ENCODE measurements at places on chromosomes 2 and 18.
A peak's percentile ranks its signal among the peaks of the same experiment; 100 is the strongest.

DNA sequence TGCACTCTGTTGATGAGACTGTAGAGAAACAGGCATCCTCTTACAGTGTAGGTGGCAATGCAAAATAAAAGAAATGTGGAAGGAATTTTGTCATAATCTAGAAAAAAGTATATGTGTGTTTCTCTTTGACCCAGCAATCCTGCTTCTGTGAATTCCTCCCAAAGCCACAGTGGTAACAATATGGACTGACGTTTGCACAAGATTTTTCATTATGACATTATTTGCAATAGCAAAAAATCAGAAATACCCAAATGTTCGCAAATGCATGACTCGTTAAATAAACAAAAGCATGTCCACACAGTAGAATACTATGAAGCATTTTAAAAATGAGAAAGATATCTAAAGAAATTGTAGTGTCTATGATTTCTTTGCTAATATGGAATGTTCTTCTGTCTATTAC is 255.2 kb upstream of the NRP2 start:
- no peak for DNase-seq

DNA sequence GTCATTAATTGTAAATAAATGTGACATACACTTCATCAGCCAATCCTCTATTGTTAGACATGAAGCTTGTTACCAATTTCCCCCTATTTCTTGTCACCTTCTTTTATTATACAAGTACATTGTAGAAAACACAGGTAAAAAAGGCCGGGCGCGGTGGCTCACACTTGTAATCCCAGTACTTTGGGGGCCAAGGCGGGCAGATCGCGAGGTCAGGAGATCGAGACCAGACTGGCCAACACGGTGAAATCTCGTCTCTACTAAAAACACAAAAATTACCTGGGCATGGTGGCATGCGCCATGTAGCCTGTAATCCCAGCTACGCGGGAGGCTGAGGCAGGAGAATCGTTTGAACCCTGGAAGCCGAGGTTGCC is 42.7 kb upstream of the UBE2F start:
- no peak for DNase-seq

- no peak for DNase-seq
These were observed 13.9 kb downstream of the CROCC2 start for GRCh38 chr2:240919786-240920782.

DNA sequence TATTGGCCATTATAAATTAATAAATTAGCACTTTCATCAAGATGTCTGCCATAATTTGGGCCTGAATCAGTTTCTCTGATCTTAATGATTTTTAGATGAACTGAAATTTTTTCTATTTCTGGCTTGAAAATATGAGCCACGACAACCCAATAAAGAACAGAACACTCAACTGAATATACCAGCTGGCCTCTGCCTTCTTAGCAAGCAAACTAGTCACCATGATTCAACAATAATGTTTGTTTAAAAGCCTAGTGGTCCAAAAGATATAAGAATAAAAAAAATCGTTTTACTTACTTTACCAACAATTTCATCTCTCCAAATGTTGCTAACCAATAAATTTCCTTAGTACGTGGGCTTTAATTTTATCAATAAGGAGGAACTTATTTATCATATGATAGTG is 66.7 kb upstream of the TTN start:
- DNase-seq = no peak

GRCh38 chr18:76443519-76444445 is 51.3 kb downstream of the ZNF516 start:
- DNase-seq = no peak

DNA sequence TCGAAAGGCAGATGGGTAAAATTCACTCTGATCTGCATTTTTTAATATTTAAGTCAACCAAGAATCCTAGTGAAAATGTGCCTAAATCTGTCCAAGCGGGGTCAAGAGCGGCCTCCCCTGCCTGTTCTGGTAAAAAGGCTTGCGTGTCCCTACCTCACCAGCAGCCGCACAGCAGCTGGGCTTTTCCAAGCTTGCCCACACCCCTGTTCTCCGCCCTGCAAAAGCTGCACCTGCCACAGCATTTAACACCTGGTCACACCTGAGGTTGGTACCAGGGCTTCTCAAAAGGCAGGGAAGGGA is 25.8 kb upstream of the TMEM182 start:
- no peak for DNase-seq

GRCh38 chr2:42233976-42234441 is 64.9 kb downstream of the EML4 start:
- DNase-seq = no peak

DNA sequence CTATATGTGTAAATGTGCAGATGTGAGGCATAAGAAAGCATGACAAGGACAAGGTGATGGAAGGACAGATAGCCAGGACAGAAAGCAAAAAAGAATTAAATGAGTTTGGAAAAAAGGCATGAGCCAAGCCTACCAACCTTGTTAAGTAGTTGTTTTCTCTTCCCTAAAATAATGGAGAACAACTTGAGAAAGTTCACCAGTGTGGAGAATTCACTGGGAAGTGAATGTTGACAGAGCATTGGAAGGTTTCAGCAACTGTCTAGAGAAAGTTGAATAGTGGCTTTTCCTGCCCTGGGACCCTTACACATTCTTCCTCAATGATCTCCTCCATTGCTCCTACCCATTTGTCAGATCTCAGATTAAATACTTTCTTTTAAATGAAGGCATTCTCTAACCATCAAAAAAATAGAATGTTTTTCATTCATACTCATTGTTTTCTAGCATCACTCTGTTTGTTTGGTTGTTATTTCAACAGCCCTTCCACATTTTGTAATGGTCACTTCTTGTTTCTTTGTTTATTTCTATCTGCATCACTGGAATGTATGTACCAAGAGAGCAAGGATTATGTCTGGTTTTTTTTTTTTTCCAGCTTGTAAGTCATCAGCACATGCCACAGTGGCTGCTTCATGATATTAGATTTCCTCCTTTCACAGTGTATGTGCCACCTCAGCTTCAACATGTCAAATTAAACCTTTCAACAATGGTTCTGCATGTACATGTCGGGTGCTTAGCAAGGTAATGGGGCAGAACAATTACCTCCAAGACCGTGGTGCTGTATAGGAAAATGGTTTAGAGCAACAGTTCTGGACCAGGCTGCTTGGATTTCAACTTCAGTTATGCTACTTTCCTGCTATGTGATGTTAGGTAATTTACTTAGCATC is 586.0 kb upstream of the VRK2 start:
- DNase-seq = no peak

DNA sequence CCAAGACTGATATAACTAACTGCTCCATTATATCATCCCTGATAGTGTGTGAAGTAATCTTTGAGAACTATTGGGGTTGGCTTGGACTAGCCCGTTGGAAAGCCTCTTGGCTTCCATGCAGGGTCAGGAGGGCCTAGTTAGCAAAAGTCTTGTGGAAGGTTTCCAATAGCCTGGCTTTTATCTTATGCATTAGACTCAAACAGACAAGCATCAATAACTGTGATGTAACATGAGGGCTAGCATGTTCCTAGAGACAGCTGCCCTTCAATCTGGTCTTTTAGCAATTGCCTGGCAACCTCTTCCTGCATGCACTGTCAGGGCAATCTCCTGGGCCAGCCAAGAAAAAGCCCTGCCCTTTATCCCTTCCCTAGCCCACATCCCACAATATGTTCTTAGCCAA is 18.2 kb downstream of the SLC8A1 start:
- DNase-seq = no peak

GRCh38 chr2:134461511-134461910 is 207.6 kb downstream of the MGAT5 start:
- DNase-seq = no peak

GRCh38 chr2:152431370-152432098 is 96.6 kb downstream of the FMNL2 start:
- DNase-seq = no peak

DNA sequence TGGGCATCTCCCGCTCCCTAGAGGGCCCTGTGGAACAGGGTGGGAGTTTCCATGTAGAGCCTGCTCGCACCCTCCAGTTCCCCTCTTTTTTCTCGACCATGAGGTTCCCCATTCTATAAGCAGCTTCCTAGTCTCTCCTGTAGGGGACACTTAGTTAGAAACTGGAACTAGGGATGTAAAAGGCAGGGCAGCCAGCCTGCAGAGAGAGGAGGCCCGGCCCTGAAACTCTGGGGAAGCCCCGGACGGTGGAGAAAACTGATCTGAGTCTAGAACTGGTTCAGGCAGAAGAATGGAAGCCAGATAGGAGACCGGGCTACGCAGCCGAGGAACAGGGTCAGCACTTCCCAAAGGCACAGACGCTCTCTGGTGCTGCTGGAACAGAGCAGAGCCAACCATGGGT is 51.6 kb upstream of the ATG16L1 start:
- DNase-seq = no peak

- no peak for DNase-seq
These were observed 64.2 kb upstream of the THOC1 start for GRCh38 chr18:332007-332406.

DNA sequence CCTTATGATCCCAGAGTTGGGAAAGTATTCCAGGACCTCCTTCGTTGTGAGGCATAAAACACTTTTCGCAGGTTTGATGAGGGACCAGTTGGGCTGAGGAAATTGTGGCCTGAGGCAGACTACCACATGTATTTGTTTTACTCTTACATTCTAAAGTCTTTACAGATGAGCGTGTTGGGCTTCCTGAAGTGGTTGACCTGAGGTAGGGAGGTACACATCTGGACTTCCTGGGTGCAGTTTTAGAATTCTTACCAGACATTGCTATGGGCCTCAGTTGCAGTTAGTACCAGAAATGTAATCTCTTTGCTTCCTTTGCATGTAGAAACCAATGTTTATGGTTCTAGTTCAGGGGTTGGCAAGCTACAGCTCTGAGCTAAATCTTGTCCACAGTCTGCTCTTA is 48.7 kb downstream of the COA5 start:
- no peak for DNase-seq

GRCh38 chr2:64295326-64296139 is 151.3 kb upstream of the PELI1 start:
- peak; percentile 64 for DNase-seq

DNA sequence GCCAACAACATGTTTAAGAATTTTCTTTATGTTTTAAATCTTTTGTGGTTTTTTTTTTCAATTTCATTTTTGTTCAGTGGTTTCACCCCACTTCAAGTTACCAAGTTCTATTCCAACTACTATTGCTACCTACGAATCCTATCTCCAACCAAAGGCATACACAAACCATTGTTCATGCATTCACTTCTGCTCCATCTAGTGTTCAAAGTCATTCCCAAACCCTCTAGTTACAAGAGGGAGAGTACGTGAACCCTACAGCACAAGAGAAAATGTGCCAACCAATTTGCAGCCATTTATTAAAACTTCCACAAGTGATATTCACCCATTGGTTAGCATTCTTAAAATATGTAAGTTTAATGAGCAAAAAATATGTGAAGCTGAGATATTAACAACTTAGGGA is 295.1 kb upstream of the KYNU start:
- no peak for DNase-seq

DNA sequence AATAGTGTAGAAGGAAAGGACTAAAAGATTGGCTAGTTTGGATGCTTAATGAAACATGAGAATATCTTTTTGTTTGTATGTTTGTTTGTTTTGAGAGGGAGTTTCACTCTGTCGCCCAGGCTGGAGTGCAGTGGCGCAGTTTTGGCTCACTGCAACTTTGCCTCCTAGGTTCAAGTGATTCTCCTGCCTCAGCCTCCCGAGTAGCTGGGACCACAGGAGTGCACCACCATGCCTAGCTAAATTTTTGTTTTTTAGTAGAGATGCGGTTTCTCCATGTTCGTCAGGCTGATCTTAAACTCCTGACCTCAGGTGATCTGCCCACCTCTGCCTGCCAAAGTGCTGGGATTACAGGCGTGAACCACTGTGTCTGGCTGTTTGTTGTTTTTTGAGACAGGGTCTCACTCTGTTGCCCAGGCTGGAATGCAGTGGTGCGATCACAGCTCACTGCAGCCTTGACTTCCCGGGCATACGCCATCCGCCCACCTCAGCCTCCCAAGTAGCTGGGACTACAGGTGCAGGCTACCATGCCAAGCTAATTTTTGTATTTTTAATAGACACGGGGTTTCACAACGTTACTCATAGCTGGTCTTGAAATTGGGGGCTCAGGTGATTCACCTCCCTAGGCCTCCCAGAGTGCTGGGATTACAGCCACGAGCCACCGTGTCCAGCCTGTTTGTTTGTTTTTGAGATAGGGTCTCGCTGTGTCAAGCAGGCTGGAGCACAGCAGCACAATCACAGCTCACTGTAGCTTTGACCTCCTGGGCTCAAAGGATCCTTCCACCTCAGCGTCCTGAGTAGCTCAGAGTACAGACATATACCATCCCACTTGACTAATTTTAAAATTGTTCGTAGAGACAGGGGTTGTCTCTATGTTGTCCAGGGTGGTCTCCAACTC is 209.2 kb downstream of the MYCN start:
- DNase-seq = no peak

DNA sequence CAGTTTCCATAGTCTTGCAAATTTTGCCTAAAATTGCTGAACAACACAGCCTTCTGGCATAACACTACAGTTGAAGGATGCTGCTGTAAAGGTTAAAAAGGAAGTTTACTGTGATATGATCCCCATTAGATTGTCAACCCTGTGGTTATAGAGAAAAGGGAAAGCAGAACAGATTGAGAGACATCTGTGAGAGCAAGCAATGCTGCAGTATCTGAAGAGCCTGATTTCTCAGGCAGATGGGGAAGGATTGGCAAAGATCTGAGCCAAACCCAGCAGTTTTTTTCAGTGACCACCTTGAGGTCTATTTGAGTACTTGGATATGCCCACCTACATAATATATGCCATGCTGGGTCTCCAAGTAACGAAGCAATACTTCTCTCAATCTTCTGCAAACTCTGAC is 8.5 kb upstream of the ST8SIA3 start:
- DNase-seq = no peak

DNA sequence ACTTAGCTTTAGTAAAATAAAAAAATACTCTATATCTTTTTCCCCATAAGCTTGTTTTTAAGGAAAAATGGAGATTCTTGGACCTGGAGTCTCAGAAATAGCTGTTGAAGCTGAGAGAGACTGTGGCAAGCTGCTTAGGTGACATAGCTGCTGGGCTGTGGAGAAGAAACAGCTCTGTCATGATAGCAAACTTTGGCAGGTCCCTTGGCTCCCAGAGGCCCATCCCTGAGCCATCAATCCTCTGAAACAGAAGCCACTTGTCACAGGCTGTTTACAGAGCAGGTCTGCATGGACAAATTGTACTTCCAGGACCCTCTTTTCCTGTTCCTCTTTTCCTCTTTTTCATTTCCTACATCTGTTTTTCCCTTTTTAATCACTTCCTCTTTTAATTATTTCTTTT is 1370.1 kb upstream of the CRIM1 start:
- DNase-seq = no peak

DNA sequence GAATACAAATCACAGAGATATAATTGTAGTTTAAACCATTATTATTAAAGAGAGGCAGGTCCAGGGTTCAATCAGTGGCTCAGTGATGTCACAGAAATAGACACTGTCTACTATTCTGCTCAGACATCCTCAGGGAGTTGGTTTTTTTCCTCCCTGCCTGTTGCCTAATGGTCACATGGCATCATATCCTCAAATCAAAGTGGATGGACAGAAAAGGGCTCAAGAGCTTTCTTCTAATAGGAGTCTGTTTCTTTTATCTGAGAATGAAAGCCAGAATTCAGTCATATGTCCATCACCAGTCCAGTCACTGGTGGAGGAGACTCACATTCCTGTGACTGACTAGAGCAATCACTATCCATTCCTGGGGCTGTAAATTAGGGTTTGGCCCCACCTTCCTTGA is 27.9 kb upstream of the EPC2 start:
- no peak for DNase-seq
